Dermis blood vessel endothelial cell (primary cell): ENCODE measurements at places on chromosomes 1 and 21. TPM values are rescaled to one million over a fixed set of nuclear protein-coding genes. Genes with fewer than 3 reads are reported as not detected.
A peak's percentile ranks its signal among the peaks of the same experiment; 100 is the strongest.

The SEMA6C gene
- total RNA-seq: 21.3 and 33.4 TPM in 2 replicates

DNA sequence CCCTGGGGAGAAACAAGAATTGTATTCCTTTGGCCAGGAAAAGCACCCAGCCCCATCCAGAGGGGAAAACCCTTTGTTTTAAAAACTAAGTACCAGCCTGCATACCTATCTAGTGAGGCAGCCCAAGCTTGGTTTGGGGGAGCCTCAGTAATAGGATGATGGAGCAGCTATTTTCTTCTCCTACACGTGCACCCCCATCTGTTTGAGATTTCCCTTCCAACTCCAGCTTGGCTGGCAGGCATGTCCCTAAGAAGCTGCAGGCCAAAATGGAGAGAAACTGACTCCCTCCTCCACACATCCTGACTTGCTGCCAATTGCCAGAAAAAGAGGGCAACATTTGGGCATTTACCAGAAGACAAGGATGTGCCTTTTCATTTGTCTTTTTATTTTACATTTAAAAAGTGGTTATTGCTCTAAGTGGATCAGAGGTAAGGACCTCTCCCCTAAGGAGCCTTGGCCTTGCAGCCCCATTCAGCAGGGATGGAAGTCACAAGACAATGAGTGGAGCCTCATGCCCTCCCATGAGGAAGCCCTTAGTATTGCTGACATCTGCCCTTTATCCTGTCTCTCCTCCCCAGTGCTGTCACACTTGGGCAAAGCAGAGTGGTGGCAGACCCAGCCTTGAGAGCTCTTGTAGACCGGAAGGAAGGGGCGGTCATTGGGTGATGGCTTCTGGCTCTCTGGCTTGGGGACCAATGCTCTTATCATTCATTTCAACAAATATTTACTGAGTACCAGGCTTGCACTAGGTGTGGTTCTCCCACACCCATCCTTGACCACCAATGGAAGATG, 8.6 kb downstream of the FNDC5 start:
- peak; percentile 47 for DNase-seq

GRCh38 chr1:38941527-38942019, at the start of gene RHBDL2:
TSS of gene RHBDL2 (minus strand) at chr1:38941830. CDS start at chr1:38919212, 22,618 bp downstream.
- peak; percentile 37 for DNase-seq

- DNase-seq: no peak
Measured at GRCh38 chr1:119795261-119796200, 15.7 kb downstream of the REG4 start.

GRCh38 chr1:36161641-36162531, 5.9 kb downstream of the MAP7D1 start:
- peak; percentile 55 for DNase-seq

GRCh38 chr1:54806931-54807611, 5.9 kb upstream of the TTC22 start:
- DNase-seq: no peak

The LHX8 gene
- total RNA-seq: not detected in 2 replicates

GRCh38 chr1:38043036-38043747, 3.4 kb downstream of the POU3F1 start:
- DNase-seq: no peak

The CYP4B1 gene
- 0.17 TPM in 1 of 2 replicates, not detected in the other for total RNA-seq

The LDLRAD1 gene
- not detected in 2 replicates for total RNA-seq

- no peak for DNase-seq
Measured at GRCh38 chr21:34082769-34083168, 9.4 kb downstream of the MRPS6 start.

- DNase-seq: no peak
Measured at GRCh38 chr21:33968995-33969348, 53.4 kb upstream of the ATP5PO start.

DNA sequence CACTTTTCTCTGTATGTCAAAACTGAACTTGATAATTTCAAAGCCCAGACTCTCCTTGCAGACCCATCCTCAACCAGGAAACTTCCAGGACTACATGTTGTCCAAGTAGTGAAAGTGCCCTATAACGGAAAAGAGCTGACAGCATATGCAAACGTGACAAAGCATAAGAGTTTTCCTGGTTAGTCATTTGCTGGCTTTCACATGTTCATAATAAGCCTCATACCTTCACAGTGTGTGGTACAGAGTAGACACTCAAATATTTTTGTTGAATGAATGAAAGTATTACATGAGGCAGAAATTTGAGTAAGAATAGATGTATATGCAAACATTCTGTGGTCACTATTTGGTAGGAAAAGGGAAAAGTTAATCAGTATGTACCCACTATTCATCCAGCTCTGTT, 473.3 kb downstream of the MRPL39 start:
- no peak for DNase-seq

DNA sequence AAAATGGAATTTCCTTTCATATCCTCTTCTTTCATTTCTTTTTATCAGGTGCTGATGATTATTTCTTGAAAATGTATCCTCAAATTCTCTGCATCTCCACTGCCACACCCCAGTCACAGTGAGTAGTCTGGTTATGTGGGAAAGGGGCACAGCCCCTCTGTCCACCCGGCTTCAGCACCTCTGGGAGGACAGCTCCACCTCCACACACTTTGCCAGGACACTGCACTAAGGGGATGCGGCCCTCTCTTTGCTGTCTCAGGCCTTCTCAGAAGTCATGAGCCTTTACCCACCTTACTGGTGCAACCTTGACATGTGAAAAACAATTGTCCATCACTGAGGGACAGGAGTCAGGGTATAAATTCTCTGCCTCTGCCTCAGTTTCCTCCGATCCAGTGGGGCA, 433.1 kb downstream of the PCP4 start:
- DNase-seq: no peak

The ITLN2 gene
- not detected in 2 replicates for total RNA-seq

DNA sequence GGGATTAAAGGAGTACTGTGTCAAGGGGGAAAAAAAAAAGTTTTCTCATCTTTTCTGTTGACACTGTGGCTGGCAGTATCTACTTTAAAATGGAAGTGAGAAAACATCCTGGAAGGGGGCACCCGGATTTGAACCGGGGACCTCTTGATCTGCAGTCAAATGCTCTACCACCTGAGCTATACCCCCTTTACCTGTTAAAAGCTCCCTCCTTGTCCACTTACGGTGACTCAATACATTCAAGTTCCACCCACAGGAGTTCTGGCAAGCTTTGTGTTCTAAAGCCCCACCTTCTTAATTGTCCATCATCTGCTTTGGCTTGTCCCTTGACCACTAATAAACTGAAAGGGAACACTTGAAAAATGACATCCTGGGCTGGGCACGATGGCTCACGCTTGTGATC, 68.2 kb downstream of the FNBP1L start:
- DNase-seq: no peak

The RNF207 gene
- 3.4 and 37.6 TPM in 2 replicates for total RNA-seq

The FCRL3 gene
- not detected in 2 replicates for total RNA-seq

GRCh38 chr1:169514566-169515270, 29.0 kb upstream of the SLC19A2 start:
- no peak for DNase-seq

The S100A2 gene
- 0.51 and 0.98 TPM in 2 replicates for total RNA-seq
